ENCODE measurements at places on chromosomes 4 and X.

- no peak for DNase-seq
These were observed 61.5 kb downstream of the AMOT start for GRCh38 chrX:112779139-112779538.

DNA sequence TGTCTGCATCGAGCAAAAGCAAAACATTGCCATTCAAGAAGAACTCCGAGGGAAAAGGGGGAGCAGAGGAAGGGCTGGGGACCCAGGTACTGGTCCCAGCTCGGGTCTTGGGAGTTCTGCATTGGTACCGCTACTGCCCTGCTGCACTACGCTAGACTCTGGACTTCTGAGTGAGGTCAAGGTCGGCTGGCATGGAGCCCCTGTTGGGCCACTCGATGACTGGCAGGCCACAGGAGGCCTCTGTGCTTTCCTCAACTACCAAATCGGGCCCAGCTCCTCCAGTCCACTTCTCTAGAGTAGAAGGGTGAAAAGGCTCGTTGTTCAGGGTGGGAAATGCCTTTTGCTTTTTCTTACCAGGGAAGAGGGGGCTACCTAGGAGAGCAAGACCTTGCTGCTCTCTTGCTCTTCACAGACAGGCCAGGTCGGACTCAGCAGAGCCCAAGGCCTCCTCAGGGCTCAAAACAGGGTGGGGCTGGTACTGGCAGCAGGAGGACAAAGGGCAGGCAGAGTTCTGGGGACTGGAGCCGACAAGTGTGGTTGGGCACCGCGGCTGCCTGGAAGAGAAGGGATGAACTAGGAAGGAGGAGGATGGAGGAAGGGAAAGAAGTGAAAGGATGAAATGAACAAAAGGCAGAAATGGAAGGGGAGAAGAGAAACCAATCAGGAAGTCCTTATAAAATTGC is 8.9 kb upstream of the IRAK1 start:
- no peak for DNase-seq

GRCh38 chrX:311156-312129 is 7.2 kb downstream of the GTPBP6 start:
- no peak for DNase-seq

DNA sequence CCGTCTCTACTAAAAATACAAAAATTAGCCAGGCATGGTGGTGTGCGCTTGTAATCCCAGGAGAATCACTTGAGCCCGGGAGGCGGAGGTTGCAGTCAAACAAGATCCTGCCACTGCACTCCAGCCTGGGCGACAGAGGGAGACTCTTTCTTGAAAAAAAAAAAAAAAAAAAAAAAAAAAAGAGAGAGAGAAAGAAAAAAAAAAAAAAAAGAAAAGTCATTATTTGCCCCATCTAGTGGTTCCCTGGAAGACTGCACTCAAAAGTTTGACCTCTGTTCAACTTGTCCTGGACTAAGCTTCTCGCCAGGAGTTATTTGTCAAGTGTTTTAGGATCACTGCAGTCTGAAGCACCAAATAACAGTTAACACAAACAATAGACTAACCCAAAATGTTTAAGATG is 45.3 kb upstream of the KCTD8 start:
- DNase-seq: no peak

Data from stimulated activated CD4-positive, alpha-beta T cell treated with anti-CD3 and anti-CD28 coated beads, Interleukin-2, amount 100 ng/mL, for 4 hours (primary cell).